NCI-H446 (cell line): ENCODE measurements at places on chromosomes 13 and 19.

GRCh38 chr19:17114414-17114831, 38.8 kb downstream of the MYO9B start:
- DNase-seq = no peak

DNA sequence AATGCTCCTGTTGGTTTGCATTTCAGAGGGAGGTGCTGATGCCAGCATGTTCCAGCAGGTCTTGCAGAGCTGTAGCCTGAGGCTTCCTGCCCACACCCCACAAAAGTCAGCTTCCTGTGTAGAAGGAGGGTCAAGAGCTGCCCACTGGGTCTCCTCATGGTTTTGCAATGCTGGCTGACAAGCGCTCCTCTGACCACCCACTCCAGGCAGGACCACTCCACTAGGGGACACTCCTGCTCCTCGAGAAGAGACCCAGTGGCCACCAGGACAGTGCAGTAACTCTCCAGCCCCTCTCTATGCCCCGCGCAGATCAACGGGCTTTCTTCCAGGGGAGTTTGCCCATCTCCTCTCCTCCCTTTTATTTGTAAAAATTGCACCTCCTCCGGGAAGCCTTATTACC, 72.9 kb upstream of the UQCRFS1 start:
- DNase-seq = no peak

- DNase-seq = no peak
Measured at GRCh38 chr13:28326056-28326455, 168.9 kb downstream of the FLT1 start.

GRCh38 chr19:9014803-9015202, 4.6 kb upstream of the MUC16 start:
- DNase-seq = no peak

DNA sequence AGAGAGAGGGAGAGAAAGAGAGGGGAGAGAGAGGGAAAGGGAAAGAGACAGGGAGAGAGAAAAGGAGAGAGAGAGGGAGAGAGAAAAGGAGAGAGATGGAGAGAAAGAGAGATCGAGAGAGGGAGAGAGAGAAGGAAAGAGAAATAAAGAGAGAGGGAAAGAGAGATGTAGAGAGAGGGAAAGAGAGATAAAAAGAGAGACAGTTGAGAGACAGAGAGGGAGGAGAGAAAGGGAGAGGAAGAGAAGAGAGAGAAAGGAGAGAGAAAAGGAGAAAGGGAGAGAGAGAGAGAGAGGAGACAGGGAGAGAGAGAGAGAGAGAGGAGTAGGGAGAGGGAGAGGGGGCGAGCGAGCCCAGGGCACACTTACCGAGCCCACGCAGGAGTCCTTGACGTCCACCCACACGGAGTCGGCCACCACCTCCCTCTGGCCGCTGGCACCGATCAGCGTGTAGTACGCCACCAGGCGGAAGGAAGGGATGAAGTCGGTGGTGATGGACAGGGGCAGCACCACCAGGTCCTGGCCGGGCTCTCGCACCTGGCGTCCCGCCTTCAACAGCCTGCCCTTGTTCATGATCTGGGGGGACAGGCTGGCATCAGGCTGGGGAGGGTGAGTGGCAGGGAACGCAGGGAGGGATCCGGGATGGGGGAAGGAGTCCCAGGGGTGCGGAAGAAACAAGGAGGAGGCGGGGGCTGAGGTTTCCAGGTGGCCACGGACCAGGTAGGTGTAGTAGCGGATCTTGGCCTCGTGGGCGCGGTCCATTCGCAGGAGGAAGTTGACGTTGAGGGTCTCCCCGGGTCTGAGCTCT, 10.0 kb downstream of the C3 start:
- DNase-seq = no peak
